NCI-H2171 treated with DMSO at 0.1 percent for 48 hours (cell line): ENCODE measurements at places on chromosomes 2 and 18.

DNA sequence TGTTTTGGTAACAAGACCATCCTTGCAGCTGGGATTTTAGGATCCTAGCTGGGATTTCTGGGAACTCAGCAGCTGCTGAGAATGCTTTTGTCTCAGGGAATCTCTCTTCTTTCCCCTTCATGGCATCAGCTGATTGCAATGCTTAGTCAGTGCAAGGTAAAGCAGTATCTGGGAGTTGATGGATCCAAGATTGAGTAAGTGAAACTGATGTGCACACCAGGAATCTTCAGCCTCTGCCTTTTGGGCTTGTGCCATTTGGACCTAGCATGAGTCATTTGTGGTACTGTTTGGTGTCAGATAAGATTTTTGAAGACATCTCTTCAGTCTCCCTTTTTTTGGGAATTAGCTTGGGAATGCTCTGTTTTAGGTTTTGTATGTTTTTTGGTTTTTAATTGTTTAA is 363.3 kb upstream of the TFPI start:
- no peak for DNase-seq

GRCh38 chr2:233451950-233452349 is 97.7 kb downstream of the DGKD start:
- no peak for DNase-seq

DNA sequence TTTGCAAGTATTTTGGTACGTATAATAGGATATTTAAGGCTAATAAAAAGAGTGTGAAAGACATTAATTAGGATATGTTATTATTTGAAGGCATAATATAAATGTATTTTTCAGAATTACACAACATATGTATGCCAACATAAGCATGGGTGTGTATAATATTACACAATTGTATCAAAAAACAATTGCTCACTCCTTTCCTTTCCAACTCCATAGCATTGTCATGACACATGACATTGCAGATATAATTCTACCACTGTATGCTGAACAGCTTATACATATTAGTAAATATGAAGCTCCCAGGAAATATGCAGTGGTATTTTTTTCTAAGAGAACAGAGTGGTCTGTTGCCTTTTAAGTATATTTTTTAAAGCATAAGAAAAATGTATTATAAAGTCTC is 593.1 kb downstream of the TMX3 start:
- no peak for DNase-seq

DNA sequence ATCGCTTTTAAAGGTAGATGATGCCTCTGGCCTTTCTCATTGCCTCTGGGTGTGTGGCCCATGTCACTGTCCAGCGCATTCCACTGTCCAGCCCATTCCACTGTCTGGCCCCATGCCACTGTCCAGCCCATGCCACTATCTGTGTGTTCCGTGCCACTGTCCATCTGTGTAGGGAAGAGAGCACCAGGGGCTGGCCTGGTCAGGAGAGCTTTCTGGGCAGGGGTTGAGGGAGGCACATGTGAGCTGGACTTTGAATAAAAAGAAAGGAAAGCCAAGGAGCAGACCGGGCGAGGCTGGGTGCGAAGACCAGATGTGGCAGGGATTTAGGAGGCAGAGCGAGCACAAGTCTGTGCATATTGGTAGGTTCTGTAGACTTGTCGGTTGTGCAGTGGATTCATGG is 236.2 kb downstream of the NEDD4L start:
- DNase-seq: no peak

- DNase-seq: no peak
Measured at GRCh38 chr2:206051912-206052311, 34.1 kb downstream of the INO80D start.

- no peak for DNase-seq
Measured at GRCh38 chr2:17661460-17661859, 92.2 kb downstream of the SMC6 start.

DNA sequence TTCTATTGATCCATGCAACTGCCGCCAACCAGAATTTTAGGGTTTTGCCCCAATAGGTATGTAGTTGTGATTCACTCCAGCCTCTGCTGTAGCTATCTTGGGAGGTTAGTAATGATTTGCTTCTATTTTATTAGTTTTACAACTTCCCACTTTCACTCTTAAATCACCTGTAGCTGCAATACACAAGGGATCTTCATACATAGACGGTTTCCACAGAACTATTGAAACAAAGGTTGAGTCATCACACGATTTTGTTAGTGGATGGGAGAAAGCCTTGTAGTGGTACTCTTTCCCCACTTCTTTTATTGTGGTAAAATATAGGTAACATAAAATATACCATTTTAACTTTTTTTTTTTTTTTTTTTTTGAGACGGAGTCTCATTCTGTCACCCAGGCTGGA is 104.2 kb upstream of the SPRED2 start:
- DNase-seq: no peak

DNA sequence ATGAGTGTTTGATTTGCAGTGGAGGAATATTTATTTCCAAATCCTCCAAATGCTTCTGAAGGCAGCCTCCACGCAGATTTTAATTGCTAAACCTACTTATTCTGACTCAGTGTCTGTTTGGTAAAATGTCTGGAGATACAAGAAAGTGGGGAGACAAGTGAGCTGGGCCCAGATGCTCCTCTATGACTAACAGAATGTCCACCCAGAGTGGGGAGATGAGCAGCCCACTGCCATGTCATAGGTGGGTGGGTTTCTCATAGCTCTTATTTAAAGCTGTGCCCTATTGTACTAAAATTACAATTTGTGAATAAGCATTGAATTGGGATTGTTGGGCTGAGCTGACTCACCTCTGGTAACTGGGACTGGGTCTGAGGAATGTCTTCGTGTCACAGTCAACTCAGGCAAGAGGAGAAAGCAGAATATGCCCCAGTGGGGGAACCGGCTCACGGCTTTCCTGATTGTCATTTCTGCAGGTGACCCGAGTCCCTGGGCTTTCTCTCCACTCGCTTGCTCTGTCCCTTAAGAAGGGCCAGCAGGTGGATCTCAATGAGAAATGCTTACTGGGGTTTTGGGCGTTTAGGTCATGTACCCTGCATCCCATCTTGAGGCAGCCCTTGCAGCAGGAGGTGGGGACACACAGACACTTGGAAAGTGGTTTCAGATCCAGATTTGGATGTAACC is 116.3 kb upstream of the SPRED2 start:
- DNase-seq: no peak

DNA sequence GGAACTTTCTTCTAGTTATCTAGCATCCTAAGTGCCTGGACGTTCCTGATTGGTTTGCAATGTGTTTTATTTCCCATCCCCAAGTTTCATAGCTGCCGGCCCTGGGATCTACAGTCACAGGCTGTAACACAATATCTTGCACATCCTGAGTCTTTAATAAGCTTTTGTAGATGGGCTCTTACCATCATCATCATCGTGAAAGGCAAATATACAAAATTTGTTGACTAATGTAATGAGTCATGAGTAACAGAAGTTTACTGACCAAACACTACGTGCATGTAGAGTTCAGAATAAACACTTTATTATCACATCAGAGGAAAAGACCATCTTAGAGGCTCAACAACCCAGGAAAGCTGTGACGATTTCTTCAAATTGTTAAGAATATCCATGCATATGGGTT is 8.1 kb upstream of the TYMS start:
- DNase-seq: no peak
